ENCODE measurements at places on chromosomes 7 and 10. TPM values are rescaled to one million over a fixed set of nuclear protein-coding genes. Genes with fewer than 3 reads are reported as not detected.

- DNase-seq: no peak
These were observed 181.4 kb downstream of the ELMO1 start for GRCh38 chr7:37267251-37267650.

DNA sequence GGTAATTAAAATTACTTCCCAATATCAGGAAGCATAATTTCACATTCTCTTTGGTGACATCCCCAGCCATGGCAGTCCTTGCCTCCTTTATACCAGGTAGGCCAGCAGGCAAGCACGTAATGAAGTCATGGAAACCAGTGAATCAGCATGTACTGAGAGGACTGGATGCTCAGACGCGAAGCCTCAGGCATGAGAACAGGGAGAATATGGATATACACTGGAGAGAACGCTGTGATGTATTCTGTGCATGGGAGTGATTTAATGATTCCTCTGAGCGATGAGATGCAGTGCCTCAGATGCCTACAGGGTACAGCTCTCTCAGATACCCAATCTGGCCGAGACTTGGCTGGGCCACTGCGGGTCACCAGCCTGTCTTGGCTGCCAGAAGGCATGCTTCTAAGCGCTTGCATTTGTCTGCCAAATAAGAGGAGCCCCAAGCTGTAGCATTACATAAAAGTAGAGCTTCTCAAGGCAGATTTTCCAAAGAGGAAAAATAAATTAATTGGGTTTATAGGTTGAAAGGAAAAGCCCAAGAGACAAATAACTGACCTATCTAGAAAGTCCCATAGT lies 238.1 kb downstream of the RELN start:
- no peak for DNase-seq

DNA sequence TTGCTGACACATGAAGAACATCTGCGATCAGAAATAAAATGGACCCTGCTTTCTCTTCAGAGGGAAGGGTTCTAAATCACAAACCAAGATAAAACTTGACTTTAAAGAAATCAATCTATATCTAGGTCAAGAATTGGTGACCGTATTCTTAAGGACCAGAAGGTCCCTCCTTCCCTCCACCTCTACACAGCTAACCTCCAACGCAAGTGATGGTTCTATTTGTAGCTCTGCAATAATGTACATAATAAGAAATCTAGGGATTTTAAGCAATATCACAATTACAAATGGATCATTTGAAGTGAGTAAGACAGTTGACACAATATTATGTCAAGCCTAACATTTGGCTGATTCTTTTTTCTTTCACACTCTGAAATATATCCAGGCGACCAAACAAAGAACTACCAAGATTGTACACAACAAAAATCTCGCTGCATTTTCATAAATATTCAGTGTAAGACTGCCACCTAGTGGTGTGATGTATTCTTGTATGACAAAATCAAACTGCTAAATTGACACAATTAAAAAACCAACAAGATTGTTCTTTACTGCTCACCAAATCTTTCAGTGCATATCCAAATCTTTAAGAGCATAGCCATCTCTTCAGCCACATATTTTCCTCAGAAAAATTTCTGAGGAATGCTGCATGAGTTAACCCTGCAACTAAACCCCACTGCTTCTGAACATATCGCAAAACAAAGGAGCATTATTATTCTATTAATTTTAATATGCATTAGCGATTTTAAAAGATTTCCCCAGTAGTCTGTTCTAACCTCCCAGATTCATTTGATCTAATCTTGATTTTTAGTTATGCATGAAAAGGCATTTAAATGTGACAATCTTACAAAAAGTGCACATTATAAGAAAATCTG lies 44.5 kb downstream of the ICA1 start:
- DNase-seq: peak; percentile 83

- no peak for DNase-seq
These were observed 105.3 kb downstream of the CYTH3 start for GRCh38 chr7:6167004-6167551.

DNA sequence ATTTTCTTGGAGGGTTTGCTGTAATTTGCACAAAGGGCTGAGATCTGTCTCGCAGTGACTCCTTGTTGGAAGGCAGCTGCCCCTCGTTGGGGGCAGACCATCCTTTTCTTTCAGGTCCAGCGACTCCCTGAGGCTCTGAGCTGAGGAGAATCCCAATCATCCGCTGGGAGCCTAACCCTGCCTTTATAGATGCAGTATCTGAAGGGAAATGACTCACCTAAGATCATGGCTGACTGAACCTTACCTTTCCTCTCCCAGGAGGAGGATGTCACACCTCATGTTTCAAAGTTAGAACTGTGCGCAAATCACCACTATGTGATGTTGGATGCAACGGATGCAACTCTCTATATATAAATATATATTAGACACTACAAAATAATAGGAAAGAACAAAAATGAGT lies 36.4 kb upstream of the MXI1 start:
- DNase-seq: no peak

- no peak for DNase-seq
These were observed 30.8 kb upstream of the EMX2 start for GRCh38 chr10:117511601-117512390.

DNA sequence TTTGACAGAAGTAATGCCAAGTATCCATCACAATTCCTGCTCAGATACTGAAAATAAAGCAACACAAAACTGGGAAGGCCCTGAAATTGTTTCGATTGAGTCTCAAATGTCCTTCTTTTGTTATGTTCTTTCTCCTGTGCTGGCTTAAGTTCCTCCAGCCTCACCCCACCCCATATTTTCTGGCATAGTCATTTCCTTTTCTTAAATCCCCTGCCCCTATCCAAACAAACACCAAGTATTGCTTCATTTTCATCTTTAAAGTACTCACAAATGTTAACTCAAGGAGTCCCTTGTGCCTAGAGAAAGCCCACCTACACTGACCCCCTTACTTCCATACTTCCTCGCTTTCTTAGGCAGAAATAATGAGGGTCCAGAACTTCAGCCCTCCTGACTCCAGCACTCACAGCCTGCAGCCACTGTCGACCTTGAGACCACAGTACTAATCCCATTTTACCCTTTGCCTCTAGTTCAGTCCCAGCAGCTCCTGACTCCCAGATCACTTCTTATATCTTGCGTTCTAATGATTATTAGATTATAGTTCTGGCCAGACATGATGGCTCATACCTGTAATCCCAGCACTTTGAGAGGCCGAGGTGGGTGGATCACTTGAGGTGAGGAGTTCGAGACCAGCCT lies 73.2 kb upstream of the ST8SIA6 start:
- peak; percentile 87 for DNase-seq

DNA sequence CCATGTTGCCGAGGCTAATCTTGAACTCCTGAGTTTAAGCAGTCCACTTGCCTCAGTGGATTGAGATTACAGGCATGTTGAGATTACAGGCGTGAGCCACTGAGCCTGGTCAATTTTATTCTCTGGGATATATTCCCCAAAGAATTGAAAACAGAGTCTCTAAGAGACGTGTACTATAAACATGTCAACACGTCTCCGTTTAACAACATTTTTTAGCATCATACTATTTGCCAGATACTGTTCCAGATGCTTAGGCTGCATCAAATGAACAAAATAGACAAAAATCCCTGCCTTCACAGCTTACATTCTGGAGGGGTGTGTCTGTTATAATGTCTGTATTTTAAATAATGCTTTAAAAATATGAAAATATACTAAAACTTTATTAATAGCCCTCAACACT lies 54.1 kb upstream of the PRKG1 start:
- no peak for DNase-seq

- no peak for DNase-seq
These were observed 375.2 kb downstream of the RPS24 start for GRCh38 chr10:78408671-78409472.

DNA sequence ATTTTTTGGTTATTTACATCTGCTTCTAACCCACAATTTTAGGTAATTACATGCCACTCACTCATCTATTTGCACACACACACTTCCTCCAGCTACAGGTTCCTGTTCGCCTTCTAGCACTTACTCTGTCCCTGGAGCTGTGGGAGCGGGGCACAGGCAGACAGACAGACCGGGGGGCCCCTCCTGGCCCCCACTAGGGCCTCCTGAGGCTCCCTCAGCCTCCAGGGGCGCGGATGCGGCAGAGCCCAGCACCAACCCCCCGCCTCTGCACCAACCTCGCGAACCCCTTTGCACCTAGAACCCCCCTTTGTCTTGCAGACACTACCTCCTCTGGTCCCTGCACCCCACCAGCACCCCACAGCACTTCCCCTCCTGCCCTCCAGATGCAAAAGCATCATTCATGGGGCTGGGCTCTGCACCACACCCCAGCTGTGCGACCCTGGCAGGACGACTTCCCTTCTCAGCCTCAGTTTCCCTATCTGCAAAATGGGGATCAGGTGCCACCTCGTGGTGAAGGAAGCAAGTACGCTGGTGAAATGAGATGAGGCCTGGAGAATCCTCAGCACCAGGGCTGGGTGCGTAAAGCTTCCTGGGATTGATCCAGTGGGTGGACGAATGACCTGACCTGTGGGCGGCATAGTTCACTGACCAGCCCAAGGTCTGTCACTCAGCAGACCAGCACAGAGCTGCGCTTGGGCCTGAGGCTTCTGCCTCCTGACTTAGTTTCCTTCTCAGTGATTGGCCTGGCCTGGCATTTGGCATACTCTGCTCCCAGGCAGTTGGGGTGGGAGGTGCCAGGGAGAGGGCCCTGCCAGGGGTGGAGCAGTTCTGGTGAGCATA lies 37.9 kb downstream of the ELFN1 start:
- no peak for DNase-seq

DNA sequence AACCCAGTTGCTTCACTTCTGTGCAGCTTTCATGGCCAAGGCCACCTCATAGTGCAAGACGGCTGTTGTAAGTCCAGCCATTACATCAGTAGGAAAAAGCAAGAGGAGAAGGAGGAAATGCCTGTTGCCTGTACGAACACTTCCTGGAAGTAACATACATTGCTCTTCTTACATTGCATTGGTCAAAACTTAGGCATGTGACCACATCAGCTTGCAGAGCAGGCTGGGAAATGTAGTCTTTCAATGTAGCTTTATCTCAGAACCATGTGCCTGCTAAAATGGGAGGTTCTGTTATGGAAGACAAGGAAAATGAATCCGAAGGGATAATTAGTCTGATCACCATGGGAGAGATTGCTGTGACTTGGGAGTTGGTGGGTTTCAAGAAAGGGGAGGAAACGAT lies 4.3 kb downstream of the SLC29A3 start:
- peak; percentile 40 for DNase-seq

GRCh38 chr7:141717450-141717849 lies 9.3 kb downstream of the WEE2 start:
- no peak for DNase-seq

The CDNF gene
- total RNA-seq: 0.40 TPM

The EXOC6 gene
- total RNA-seq: 390 TPM

The LRMDA gene
- total RNA-seq: 17.3 TPM

The CCDC172 gene
- not detected for total RNA-seq

The HABP2 gene
- under 0.01 TPM for total RNA-seq

The CPED1 gene
- total RNA-seq: 0.20 TPM

The AGMO gene
- total RNA-seq: 0.22 TPM

Measured in lung microvascular endothelial cell (primary cell).